Diencephalon (tissue), 1 donor: ENCODE measurements at places on chromosomes 11 and 22. TPM values are rescaled to one million over a fixed set of nuclear protein-coding genes. Genes with fewer than 3 reads are reported as not detected.

LINC01488 gene
- total RNA-seq, result not detected

C11orf42 gene
- not detected for total RNA-seq

ROBO4 gene
- 8.1 TPM for total RNA-seq

EHF gene
- not detected for total RNA-seq

MUC5B gene
- total RNA-seq, result not detected

SCGB1D2 gene
- not detected for total RNA-seq

UBQLNL gene
- total RNA-seq, result 0.46 TPM

VPREB3 gene
- not detected for total RNA-seq

IL18 gene
- 1.8 TPM for total RNA-seq

IGLL1 gene
- not detected for total RNA-seq

IRAG1 gene
- total RNA-seq, result 3.7 TPM

OR8G5 gene
- not detected for total RNA-seq

SNX19 gene
- total RNA-seq, result 57.9 TPM

NXPE2 gene
- 1.4 TPM for total RNA-seq

ART1 gene
- total RNA-seq, result not detected

PRAME gene
- not detected for total RNA-seq

DBX1 gene
- not detected for total RNA-seq

LRRC56 gene
- 3.5 TPM for total RNA-seq

PHF21B gene
- total RNA-seq, result 8.8 TPM

ARHGAP20 gene
- 27.2 TPM for total RNA-seq

NUCB2 gene
- total RNA-seq, result 111 TPM

SLC22A12 gene
- total RNA-seq, result not detected

SCGB2A2 gene
- total RNA-seq, result not detected

DPP3 gene
- 51.7 TPM for total RNA-seq

RAB3IL1 gene
- 4.4 TPM for total RNA-seq

COMT gene
- 46.6 TPM for total RNA-seq

MPPED2 gene
- total RNA-seq, result 84.9 TPM

MAJIN gene
- total RNA-seq, result not detected

PRR33 gene
- not detected for total RNA-seq

CLMP gene
- total RNA-seq, result 42.0 TPM

GRAMD1B gene
- total RNA-seq, result 62.5 TPM

RTN3 gene
- total RNA-seq, result 391 TPM

SAA1 gene
- total RNA-seq, result not detected

FBXO3 gene
- 86.7 TPM for total RNA-seq

KDELR3 gene
- 1.2 TPM for total RNA-seq

DDTL gene
- total RNA-seq, result 3.9 TPM

BSX gene
- total RNA-seq, result 0.69 TPM

CREB3L1 gene
- 2.5 TPM for total RNA-seq

ISX gene
- not detected for total RNA-seq

RFPL3 gene
- not detected for total RNA-seq

MPZL3 gene
- 2.8 TPM for total RNA-seq

NXPE1 gene
- total RNA-seq, result not detected

ZFP91 gene
- 53.5 TPM for total RNA-seq

CCDC116 gene
- total RNA-seq, result 0.23 TPM

PARVG gene
- 1.4 TPM for total RNA-seq
